ENCODE measurements at places on chromosomes 11 and 22.

DNA sequence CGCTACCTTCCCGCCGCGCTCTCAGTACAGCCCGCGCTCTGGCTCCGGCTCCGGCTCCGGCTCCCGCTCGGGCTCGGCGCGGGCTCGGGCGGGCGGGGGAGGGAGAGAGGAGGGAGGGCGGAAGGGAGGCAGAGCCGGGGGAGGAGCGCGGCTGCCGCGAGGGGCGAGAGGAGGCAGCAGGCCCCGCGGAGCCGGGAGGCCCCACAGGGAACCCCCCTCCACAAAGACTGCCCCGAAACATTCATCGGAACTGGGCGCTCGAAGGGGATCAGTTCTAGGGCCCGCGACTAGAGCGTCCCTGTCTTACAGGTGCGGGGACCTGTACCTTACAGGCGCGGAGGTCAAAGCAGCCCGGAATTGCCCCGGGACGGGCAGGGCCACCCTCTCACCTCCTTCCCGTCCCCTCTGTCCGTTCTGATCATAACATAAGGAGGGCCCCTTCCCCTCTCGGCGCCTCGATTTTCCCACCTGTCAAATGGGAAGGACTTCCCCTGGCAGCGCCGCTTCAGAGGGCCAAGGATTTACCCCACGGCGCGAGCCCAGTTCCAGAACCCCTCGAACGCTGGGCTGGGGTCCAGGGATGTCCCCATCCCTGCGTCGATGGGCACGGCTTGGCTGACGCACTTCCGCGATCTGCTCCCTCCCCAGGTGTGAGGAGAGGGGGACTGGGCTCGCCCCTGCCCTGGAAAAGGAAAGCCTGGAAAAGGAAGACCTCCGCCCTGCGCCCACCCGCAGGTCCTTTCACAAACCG, at the start of gene SHISA8:
SHISA8 (minus strand) TSS at position 40 of the 751 bp plus-strand sequence. CDS start 407 bp downstream, outside the sequence.
- DNase-seq, result peak; percentile 77

- DNase-seq, result no peak
Measured at GRCh38 chr11:62627713-62628112, 5.9 kb upstream of the B3GAT3 start.

- DNase-seq, result no peak
Measured at GRCh38 chr11:130485983-130486382, 37.5 kb downstream of the ADAMTS15 start.

DNA sequence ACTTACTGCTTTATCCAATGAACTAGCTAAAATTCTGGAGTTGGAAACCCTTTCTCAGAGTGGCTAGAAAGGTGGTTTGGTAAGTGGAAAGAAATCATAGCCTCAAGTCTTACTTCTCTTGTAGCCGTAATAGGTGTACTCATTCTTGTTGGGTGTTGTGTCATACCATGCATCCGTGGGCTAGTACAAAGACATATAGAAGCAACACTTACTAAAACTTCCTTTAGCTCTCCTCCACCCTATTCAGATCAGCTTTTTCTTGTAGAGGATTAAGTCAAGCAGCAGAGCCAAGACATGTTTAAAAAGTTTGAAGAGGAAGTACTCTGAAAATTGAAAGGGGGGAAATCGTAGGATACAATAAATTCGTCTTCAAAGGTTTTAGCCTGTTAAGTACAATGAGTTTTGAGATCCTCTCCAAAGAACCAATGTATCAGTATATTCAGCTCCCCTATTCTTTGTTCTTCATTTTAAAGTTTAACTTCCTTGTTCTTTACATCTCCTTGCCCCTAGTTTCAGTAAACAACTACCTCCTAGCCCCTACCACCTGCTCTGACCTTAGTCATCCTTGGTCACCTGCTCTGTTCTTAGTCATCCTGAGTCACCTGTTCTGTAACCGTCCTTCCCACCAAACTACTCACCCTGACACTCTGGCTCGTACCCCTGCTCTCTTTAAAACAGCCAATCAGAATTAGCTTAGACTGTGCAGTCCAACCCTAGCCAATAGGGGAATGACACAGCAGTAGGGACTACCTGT, 62.1 kb upstream of the DEUP1 start:
- no peak for DNase-seq

DNA sequence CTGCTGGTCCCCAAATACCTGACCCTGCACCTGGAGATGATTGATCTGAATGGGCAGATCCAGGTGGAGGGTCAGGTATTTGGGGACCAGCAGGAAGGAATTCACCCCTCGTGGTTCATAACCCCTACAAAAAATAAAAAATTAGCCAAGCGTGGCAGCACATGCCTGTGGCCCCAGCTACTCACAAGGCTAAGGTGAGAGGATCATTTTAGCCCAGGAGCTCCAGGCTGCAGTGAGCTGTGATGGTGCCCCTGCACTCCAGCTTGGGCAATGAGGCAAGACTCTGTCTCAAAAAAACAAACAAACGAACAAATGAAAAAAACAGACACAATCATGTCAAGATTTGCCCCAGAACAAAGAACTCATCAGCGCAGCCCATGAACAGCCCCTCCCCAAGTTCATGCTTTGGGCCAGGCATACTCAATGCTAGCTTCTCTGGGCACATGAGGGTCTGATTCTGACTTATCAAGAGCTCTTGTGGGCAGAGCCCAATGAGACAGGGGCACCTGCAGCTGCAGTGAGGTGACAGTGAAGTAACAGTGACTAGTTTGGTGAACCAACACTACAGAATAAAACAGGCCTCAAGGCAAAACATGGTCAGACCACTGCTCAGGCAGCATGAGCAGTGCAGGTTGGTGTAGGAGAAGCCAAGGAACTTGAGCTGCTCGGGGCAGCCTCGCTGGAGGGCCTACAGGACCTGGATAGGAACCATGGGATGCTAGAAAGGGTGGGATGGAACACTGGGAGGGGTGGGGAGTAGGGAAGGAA, 10.2 kb upstream of the FCHSD2 start:
- DNase-seq, result no peak

- no peak for DNase-seq
Measured at GRCh38 chr11:131977231-131977630, 606.8 kb downstream of the NTM start.

DNA sequence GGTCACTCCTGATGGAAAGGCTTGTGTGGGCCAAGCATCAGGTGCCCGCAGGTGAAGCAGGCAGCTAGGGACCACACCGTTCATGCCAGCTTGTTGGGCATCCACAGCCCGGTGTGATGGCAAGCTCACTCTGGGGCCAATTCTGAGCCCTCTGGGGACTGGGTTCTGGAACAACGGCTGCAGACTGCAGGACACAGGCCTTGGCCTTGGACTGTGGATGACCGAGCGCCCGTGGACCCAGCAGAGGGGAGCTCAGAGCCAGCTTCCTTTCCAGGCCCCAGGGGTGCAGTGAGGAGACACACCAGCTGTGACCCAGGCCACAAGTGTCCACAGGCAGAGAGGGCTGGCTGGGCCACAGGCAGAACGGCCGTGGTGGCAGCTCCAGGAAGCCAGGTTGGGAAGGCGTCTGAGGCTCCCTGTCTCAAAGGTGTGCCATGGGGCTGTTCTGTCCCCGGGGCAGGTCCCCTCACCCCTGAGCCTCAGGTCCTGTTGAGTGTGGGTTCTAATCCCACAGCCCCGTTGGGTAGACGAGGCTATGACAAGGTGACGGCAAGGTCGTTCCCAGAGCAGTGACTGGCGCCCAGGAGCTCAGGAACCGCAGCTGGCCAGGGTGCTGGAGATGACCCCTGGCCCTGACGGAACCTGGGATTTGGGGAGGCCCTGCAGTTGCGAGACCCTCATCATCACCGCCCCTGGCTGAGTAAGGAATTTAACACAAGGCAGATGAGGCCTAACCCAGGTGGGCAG, 1079.4 kb downstream of the BRD1 start:
- no peak for DNase-seq

DNA sequence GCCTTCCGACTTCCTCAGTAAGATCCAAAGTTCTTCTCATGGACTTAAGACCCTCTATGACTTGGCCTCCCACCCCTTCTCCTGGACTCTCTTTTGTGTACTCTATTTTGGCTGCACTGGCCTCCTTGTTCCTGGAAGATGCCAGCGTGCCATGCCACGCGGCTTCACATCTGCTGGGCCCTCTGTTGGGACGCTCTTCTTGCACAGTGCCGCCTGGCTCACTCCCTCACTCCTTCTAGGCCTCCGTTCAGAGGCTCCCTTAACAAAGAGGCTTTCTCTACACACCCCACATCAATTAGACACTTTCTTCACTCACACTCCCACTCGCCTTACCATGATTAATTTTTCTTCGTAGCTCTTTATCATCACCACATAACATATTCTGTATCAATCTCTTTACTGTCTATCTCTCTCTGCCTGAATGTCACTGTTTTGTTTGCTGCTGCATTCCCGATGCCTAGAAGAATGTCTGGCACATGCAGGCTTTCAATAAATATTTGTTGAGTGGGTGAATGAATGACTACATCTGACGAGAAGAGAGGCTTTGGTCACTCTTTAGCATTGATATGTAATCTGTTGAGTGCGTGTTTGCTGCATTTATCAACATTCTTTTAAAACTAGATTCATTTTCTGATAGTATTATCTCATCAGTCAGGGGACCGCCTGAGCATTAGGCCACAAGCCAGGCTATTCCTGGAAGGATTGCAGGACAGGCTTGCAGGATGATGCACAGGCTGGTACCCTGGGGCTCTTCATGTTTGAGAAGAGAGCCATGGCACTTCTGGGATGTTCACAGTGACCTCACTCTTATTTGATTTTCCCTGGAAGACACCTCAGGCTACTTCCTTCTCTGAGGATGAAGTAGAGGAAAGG, 60.6 kb upstream of the AMPD3 start:
- DNase-seq, result no peak

- DNase-seq, result no peak
Measured at GRCh38 chr11:85269109-85269508, 358.0 kb downstream of the DLG2 start.

- DNase-seq, result no peak
Measured at GRCh38 chr22:38652859-38653258, 3.3 kb downstream of the FAM227A start.

DNA sequence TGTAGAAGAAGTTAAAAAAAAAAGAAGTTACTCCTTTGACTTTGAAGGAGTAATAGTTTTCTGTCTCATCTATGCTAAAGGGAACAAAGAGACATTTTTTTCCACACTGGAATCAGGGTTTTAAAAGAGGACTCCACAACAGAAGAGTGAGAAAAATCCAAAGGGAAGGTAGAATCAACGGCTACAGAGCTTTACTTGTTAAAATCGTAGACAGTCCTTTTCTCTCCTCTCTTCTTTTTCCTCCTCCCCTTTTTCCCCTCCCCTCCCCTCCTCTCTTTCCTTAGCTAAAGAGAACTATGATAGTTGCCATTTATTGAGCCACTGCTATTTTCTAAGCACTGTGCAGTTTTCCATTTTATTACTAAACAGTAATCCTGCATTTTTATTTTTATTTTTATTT, 29.2 kb downstream of the DDIAS start:
- DNase-seq, result no peak

DNA sequence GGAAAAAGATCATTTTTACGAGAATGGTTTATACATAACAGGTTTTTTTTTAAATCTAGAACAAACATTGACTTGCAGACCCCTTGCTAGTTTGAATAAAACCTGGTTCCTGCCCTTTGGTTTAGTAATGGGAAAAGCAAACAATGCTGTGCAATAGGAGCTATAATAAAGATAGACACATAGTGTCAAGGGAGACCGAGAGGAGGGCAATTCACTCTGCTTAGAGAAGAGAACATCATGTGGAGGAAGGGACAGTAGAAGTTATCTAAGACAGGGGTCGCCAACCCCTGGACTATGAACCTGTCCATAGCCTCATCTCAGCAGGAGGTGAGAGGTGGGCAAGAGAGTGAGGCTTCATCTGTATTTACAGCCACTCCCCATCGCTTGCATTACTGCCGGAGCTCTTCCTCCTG, 7.0 kb upstream of the RDX start:
- DNase-seq, result no peak

DNA sequence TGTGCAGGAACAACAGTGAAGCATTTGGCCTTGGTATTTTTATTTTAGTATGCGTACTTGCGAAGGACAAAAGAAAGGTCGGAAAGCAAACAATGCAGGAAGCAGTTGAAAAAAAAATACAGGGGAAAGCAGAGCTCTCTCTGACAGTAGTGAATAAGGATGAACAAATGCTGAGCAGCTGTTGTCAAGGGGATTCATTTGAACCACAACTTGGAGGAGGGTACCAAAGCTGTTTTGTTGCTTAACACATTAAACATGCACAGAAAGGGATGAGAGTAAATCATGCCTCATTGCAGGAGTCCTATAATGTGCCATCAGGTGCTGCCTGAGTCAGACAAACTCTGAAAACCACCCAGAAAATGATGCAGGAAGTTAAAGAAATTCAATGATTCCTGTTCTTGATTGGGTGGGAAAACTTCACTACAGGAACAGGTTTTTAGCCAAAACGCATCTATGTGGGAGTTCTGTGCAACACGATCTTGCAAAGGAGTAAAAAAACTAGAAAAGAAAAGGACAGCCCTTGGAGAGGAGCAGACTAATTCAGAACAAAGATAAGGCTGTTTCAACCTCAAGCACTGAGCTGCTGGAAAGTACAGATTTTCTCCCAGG, 2113.5 kb downstream of the LRRC4C start:
- no peak for DNase-seq

- no peak for DNase-seq
Measured at GRCh38 chr11:116330439-116331185, 442.2 kb downstream of the BUD13 start.

- no peak for DNase-seq
Measured at GRCh38 chr22:21926728-21927127, 25.9 kb downstream of the PPM1F start.

DNA sequence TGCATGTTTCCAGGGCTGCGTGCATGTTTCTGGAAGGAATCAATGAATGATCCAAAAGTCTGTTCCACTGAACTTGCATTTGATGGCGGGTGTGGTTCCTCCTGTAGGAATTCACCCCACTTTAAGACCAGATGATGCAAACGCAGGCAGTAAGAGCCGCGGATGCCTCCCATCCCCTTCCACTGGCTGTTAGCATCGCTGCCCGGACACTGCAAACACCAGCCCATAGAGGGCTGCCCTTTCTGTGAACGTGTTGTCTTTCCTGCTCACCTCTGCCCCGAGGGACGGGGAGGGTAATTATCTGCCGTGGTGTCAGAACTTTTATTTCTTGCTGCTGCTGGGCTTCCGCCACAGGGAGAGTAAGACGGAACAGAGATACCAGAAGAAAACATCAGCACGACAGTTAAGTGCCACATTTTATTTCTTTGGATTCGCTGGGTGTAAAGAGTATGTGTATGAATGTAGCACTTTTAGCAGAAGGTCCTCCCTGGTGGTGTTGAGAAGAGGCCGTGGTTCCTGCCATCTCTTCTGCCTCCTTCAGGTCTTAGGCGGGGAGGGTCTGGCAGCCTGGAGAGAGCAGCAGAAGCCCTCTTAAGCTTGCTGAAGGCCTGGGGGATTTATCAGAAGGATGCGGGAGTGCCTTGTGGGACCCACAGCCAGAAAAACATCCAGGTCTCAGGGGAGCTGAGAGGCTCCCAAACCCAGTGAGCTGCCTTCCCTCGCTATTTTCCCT, 53.2 kb upstream of the NECTIN1 start:
- peak; percentile 20 for DNase-seq

DNA sequence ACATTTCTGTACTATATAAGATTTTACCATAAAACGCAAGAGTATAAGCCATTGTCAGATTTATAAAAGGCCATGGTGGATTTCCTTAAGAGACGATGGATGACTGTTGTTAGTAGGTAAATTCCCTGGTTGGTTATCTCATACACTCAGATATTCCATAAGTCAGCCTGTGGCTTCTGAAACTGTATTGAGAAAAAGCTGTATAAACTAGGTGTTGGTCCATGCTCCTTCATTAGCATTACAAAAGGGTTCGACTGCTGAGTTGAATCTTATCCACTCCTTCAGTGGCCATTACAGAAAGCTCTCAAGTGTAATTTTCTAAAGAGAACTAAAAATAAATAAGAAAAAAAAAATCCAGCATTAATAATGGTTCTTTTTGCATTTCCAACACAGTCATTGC, 5.3 kb downstream of the GRAP2 start:
- DNase-seq, result no peak
